NCI-H510A treated with DMSO at 0.1 percent for 48 hours (cell line): ENCODE measurements at places on chromosomes 11 and 22.
A peak's percentile ranks its signal among the peaks of the same experiment; 100 is the strongest.

DNA sequence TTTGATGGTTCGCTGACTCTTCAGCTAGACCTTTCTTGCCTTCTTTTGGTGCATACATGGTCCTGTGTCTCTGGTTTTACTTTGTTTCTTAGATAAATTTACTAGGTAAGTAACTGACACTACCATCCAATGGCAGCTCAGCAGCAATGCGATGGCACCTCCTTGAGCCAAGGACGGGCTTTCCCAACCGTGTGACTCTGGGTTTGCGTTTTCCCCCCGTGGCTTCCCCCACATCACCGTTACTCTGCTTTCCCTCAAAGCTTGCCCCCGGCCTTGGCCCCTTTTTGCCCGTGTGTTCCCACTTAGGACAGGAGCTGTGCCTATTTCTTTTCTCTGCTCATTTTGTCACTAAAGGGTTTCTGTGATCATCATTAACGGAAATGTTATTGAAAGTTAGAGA lies 41.5 kb downstream of the TBC1D22A start:
- no peak for DNase-seq

DNA sequence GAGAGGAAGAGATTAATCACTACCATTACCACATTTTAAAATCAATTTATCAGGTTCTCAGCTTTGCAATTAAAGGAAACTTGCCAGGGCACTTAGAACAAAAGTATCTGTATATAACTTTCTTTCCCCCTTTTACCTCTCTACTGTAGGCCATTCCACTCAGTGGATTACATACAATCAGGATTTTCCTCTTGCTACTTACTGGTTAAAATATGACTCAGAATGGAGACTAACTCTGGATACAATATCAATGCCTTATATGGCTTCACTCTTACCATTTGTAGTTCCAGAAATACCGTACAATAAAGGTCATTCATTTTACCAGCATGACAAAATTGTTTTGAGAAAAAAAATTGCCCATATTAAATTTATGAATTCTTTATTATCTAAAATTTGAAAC lies 706.8 kb downstream of the KCNA4 start:
- DNase-seq: no peak

DNA sequence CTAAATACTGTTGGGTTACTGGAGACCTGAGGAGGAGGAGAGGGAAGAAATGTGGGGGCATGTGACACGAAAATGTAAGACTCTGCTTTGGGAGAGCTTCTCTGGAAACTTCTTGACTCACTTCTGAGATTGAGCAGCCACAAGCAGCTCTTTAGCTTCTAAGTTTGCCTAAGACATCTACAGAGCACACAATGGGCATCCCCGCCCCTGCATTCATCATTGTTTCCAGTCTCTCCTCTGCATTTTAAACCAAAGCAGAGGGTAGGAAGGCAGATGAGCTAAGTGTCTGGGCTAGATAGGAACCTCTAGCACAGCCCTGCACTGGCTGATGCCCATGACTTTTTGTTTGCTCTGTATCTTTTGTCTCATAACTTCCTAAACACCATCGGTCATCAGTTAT lies 2.1 kb upstream of the OR52D1 start:
- no peak for DNase-seq

GRCh38 chr22:41911001-41911611 lies 3.8 kb downstream of the SHISA8 start:
- DNase-seq: no peak

- DNase-seq: no peak
Observed at GRCh38 chr11:94759522-94759921, 8.6 kb upstream of the AMOTL1 start.

DNA sequence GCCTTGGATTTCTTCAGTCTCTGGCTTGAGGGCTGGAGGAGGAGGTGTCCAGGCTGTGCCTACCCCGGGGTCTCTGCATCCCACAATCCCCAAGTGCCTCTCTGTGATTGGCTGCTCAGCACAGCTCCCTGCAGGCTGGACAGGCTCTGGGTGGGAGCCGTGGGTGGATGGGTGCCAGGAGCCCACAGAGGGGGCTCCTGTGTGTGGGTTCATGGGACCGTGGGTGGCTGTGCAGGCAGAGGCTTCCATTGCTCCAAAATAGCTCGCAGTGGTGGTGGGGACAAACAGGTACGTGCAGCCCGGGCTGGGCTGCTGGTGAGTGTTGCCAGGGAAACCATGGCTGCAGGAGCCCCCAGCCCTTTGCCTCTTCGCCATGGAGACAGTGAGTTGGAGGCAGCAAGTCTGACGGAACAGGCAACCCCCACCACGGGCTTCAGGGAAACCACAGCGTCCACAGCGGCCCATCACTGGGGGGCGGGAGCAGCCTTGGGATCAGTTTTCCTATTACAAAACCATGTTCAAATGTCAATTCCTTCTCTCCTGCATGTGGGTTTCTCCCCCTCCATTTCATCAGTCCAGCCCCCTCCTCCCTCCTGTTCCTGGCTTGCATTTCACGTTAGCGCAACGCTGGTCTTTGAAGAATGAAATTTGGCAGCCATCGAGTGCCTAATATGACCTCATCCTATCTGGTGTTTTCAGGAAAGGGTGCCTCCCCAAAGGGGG lies 155.2 kb downstream of the TRIM29 start:
- no peak for DNase-seq

GRCh38 chr11:61277186-61278000 lies 17.7 kb downstream of the VWCE start:
- DNase-seq: no peak

DNA sequence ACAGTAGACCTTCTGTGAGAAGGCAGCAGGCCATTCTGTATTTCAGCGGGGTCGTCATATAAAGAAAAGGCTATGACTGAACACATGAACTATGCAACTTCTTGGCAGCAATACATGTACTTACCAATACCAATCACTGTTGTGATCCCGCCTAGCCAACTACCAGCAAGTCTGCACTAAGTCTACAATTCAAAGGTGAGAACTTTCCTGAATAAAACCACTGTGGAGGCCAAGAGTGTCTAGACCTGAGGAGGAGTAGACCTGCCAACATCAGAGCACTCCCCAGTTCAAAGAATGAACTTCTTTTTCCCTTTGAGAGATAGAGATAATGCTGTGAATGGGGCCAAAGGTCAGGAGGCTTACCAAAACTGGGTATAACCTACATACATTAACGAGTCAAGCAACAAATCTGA lies 108.2 kb downstream of the SIK3 start:
- no peak for DNase-seq

GRCh38 chr11:85823816-85824215 lies 12.9 kb upstream of the SYTL2 start:
- DNase-seq: no peak

DNA sequence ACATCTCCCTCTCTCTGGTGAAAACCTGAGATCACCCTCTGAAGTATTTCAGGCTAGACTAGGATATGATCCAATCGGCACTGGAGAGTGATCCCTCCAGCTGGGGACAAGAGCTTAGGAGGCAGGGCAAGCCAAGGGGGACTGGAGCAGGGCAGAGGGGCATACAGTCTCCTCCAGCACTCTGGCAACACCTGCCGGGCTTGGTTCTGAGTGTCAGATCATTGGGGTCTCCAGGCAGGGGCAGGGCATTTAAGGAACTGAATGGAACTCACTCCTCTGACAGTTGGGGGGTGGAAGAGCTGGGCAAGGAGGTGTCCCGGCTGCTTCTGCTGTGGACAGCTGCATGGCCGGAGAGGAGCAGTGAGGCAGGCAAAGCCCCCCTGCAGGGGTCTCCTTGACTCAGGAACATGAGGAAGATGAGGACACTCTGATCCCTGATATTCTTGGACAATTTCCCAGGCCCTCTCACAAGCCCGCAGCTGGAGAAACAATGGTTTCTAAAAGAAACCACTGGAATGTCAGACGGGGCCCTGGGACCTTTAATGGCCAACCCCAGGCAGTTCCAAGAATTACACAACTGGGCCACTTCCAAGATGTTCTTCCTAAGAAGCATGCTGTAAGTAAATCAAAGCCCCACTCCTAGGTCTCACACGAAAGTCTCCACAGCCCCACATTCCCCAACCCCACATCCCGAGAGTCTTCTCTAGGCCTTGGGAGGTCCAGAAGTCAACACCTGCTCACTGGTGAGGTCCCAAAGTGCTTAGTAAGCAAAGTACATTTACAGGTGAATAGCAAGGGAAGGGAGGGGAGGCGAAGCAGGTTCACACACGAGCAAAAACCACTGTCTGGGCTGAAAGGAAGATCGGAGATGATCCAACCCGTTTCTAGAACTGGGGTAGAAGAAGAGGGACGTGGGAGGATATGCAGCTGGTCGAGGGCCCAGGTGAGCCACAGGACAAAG lies 1.2 kb upstream of the CCDC86 start:
- no peak for DNase-seq

DNA sequence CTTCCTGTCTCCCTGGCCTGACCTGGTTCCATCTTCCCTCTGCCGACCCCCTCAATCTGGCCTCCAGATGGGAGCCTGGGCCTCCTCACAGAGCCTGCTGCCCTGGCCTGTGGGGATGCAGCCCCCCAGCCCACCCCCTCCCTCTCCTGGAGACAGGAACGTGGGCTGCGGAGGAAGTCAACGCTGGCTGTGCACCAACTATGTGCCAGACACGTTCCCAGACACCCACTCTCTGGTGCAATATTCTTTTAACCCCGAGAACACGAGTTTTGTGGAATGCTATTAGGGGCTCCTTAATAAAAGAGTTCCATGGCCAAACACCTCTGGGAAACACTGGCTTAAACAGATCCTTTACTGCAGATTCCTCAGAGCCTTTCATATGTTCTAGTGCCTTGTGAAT lies 15.9 kb downstream of the WNT11 start:
- DNase-seq: no peak

DNA sequence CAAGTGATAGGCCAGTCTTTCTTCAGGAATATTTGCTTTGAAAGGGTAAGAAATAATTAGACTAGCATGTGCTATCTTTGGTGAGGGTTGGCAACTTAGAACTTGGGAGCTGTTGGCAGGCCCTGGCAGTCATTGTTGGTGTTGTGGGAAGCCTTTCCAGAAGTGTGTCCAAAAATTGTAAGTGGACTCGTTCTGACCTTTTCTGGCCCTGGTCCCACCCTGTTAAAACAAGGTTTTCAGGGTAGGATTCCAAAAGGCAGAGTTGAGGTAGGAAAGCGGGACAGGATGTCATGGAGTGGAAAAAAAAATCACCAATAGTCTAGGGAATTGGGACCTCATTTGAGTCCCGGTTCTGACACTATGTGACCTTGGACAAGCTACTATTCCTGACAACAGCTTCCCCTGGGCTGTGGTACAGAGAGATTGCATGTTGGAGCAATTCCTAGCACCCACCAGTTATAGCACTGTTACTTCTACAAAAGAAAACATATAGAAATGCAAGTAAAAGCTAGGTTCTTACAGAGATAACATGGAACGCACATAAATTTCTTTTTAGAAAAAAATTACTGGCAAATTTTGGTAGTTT lies 299.3 kb upstream of the DDI1 start:
- DNase-seq: no peak

GRCh38 chr11:130894322-130895025 lies 21.8 kb downstream of the SNX19 start:
- peak; percentile 72 for DNase-seq

GRCh38 chr11:15562230-15562629 lies 447.5 kb downstream of the INSC start:
- DNase-seq: no peak

DNA sequence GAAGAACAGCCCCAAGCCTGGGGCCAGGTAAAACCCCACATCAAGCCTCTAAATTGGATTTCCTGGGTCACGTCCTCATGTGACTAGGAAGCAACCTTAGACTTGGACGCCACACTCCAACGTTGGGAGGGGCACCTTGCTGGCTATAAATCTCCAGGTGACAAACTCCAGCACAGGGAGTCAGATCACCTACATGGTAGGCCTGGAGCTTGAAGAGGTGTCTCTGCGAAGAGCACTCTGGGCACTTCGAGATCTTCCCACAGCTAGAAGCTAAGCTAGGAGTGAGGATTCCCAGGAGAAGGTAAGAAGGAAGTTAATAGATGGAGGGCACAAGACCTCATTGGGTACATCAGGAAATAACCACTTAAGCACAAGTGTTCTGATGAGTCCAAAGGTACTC lies 77.1 kb upstream of the GNAZ start:
- DNase-seq: no peak

- DNase-seq: no peak
Observed at GRCh38 chr11:85709941-85710702, 24.1 kb upstream of the CCDC89 start.

DNA sequence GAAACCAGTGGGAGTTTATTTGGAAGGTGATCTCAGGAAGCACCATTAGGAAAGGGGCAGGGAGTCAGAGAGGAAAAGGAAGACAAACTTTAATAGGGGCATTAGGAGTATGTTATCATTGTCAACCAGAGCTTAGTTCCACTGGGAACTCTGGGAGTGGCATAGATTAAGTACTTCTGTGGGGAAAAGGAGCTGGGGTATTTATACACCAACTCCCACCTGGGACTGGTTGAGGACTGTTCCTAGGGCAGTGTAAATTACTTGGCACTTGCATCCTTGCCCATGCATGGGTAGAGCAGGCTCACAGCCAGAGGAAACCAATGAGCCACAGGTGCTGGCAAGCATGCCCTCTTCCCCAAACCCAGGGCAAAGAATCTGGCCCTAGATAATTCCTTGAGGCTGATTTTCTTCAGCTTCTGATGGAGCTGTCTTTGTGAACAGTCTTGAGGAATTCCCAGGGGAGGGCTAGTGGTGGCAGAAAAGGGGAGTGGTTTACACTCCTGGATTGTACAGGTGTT lies 541.2 kb downstream of the MIAT start:
- DNase-seq: no peak

- DNase-seq: no peak
Observed at GRCh38 chr11:68956142-68956541, 24.6 kb downstream of the MRGPRD start.

- DNase-seq: no peak
Observed at GRCh38 chr11:44950031-44950624, 555 bp downstream of the TP53I11 start.

GRCh38 chr11:20448834-20449233 lies 61.3 kb downstream of the PRMT3 start:
- no peak for DNase-seq

GRCh38 chr11:60594998-60595642 lies 79.9 kb downstream of the MS4A13 start:
- no peak for DNase-seq

DNA sequence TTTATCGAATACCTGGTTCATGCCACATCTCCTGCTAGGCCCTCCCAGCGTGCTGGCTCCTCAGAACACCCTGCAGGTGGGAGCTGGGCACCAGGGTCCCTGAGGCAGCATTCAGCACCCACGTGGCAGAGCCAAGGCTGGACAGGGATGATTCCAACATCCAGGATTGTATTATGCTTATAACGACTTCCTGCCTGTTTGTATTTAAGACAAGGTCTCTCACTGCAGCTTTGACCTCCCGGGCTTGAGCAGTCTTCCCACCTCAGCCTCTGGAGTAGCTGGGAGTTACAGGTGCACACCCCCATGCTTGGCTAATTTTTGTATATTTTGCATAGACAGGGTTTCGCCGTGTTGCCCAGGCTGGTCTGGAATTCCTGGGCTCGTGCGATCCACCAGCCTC lies 64.7 kb upstream of the WNT7B start:
- no peak for DNase-seq

GRCh38 chr11:92819830-92820229 lies 149.6 kb upstream of the MTNR1B start:
- no peak for DNase-seq

- no peak for DNase-seq
Observed at GRCh38 chr11:72568861-72569260, 105.4 kb downstream of the PDE2A start.

- no peak for DNase-seq
Observed at GRCh38 chr11:115085461-115086210, 407.3 kb downstream of the NXPE2 start.

- peak; percentile 82 for DNase-seq
Observed at GRCh38 chr11:68137833-68138232, 16.6 kb upstream of the CHKA start.
